ENCODE measurements at places on chromosomes 4 and X.

DNA sequence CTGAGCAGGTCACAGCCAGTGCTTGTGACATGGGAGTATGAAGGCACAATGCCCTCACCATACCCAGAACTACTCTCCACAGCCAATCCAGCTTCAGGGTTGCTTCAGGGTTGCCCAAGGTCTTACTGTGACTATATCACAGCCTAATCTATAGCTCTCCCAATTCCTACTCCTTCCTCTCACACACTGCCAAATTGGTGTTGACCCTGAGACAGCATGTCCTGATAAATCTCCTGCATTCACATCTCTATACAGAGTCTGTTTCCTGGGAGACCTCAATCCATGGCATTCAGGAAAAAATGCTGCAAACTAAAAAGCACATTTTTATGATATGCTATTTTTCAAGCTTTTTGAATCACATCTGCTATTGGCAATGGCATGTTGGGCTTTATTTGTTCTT is 456.7 kb downstream of the GRID2 start:
- DNase-seq, result no peak

DNA sequence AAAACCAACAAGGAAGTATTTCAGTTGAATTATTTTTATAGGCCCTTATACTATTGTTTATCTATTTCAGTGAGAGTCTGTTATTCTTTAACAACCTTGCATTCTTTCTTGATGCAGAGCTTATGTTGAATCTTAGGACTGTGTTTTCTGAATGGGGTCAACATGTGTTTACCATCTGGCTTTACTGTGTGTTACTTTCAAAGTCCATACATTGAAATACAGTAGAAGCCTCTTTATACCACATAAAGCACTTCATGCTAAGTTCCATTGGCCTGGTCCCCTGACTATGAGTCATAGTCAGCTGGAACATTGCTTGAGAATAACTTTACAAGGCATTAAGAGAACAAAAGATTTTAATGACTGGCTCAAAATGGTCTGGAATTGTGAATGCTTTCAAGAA is 152.6 kb downstream of the GASK1B start:
- DNase-seq, result no peak

DNA sequence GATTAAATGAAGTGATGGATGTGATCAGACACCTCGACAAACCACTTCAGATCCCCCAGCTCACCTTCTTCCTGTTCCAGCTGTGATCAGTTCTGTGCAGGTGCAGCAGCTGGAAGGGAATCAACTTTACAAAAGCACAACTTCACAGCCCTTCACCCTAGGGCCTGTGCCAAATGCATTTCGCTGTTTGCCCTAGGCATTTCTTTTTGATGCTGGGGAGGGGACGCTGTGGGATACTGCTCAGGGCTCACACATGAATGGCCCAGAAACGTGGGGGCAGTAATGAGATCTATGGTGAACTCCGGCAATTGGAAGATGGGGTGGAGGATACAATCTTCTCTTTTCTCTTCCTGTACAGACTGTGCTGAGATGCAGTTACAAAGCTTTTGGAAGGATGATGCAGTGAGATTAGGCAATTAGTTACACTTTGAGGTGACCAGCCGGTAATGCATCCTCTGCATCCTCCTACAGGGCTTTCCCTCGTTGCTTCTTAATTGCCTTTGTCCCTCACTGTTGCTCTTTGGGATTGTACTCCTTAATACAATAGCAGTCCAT is 215.1 kb upstream of the PITX2 start:
- DNase-seq, result no peak

DNA sequence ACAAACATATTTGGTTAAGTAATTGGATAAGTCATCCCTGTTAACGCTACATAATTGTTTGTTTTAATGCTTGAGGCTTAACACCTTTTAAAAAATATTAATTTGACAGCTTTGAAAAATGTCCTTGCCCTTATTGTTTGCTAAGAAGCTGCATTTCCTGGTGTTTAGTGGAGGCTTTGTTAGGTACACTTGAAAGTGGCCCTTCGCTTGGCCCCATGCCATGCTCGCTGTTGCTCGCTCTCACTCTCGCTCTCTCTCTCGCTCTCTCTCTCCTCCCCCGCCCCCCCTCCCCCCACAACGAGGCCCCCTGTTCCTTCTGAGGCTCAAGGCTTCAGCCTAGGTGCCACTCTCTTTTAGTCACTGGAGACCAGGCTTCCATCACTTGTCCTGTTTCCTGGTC is 139.6 kb downstream of the DCLK2 start:
- DNase-seq, result no peak

- DNase-seq, result no peak
Measured at GRCh38 chr4:94338681-94339351, 3.8 kb downstream of the HPGDS start.

DNA sequence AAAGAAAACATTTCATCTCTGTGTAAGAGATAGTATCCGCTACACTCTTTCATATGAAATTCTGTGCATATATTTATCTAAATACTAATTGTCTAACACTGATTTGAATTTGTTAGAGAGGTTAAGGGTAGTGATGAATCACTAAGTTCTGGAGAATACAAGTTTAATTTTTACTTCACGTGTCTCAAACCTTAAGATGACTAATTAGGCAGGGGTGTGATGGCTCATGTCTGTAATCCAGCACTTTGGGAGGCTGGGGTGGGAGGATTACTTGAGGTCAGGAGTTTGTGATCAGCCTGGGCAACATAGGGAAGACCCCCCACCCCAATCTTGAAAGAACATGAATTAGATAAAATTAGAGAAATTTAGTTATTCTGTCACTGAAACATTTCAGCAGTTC is 2241.9 kb downstream of the PCDH7 start:
- DNase-seq, result no peak

DNA sequence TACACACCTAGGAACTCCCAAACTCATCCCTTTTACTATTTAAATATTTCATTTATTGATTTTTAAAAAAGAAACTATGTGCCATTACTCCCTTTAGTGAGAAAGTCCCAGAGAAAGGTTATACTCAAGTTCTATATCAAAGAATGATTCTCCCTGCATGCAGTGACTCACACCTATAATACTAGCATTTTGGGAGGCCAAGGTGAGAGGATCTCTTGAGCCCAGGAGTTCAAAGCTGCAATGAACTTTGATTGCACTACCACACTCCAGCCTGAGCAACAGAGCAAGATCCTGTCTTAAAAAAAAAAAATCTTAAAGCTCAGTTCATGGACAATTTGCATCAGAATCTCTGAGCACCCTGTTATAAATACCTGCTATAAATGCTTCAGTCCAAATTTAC is 9.2 kb upstream of the RBPJ start:
- no peak for DNase-seq

DNA sequence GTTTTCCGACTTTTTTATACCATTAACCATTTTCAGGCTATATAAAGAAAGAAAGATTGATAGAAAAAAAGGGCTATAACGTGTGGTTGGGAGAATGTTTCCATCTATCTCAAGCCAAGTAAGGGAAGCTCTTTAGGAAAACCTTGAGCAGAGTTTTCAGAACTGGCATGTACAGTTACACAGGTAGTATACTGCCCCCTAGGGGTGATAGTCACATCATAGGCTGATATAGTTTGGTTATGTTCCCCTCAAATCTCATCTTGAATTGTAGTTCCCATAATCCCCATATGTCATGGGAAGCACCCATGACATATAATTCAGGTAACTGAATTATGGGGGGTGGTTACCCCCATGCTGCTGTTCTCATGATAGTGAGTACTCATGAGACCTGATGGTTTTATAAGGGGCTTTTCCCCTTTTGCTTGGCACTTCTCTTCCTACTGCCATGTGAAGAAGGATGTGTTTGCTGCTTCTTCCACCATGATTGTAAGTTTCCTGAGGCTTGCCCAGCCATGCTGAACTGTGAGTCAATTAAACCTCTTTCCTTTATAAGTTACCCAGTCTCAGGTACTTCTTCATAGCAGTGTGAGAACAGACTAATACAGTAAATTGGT is 186.8 kb downstream of the TMA16 start:
- no peak for DNase-seq

DNA sequence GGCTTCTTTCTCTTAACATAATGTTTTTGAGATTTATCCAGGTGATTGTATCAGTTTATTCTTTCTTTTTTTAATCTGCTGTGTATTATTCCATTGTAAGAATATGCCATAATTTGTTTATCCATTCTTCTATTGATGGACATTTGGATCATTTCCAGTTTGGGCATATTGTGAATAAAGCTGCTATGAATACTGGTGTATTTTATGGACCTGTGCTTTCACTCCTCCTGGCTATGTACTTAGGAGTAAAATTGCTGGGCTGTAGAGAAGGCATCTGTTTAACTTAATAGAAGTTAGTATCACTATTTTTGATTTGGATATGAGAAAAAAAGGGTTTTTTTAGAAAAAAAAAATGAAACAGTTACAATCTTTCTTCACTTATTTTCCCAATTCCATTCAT is 50.0 kb upstream of the FAM9C start:
- DNase-seq, result no peak

- DNase-seq, result no peak
Measured at GRCh38 chr4:66571145-66571695, 900.9 kb upstream of the EPHA5 start.

DNA sequence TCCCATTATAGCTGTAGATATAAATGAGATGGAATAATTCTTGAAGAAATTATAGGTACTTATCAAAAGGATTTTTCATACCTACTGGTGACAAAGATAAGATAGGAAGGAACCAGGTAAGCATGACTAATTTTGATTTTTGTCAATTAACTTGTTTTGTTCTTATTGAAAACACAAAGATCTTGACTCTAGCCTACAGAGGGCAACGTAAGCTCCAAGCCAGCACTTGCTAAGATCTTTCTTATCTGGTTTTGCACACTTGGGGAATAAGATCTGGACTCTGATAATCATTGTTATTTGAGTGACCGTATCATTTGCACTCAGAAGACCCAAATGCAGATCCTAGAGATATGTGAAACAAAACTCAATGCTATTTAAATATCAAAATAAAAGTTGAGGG is 223.4 kb downstream of the VEGFC start:
- DNase-seq, result no peak

DNA sequence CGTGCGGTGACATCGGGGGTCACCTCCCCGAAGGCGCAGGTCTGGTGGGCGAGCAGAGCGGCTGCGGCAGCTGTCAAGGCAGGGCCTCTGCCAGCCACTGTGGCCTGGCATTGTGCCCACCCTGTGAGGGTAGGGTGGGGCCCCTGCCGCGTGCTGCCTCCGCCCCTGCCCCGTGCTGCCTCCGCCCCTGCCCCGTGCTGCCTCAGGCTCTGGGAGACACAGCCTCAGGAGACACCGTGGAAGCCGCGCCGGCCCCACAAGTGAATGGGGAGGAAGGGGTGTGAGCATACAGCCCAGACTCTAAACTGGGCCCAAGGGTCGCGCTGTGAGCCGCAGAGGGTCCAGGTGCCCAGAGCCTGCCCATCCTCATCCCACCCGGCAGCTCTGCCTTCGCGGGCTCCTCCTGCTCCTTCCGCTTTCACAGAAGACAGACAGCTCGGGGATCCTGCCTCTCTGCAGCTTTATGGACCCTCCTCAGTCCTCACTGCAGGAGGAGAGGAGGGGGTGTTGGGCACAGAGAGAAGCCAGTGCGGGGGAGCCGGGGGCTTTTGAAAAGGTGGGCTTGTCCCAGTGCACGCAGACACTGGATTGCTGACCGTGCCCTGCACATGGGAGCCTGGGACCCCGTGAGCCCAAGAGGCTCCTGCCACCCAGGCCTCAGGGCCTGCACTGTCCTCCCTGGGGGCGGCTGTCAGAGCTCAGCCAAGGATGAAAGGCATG is 27.4 kb downstream of the PCGF3 start:
- no peak for DNase-seq

GRCh38 chr4:155855897-155856296 is 10.2 kb downstream of the ASIC5 start:
- no peak for DNase-seq

DNA sequence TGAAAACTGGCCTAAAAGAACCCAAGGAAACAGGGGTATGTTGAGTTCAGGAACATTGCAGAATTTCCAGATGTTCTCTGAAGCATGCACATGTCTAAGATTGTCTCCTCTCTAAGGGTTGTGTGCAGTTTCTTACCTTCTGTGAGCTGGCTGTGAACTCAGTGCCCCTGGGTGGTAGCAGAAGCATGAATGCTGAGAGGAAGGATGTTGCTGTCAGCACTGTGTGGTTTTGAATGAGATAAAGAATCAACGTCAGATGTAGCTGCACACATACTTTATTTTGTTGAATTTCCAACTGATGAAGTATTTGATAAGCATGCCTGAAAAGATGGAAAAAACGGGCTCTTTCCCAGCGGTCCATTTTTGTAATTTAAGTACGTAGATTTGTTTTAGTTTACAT is 23.8 kb upstream of the CD38 start:
- DNase-seq, result no peak

DNA sequence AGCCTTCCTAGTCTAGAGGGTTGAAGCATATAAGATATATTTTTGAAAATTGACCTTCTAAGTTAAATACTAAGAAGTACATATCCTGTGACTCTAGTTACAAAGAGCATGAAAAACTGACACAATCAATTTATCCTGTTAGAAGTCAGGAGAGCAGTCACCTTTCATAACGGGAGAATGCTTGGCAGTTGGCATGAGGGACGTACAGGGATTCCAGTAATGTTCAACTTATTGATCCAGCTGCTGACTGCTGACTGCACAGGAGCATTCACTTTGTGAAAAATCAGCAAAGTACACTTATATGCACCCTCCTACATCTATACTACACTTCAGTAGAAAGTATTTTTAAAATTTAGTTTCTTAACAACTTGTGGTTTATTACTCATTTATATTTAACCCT is 4.2 kb downstream of the ADAMTS3 start:
- DNase-seq, result no peak

- DNase-seq, result no peak
Measured at GRCh38 chr4:186061921-186062320, 7.0 kb upstream of the TLR3 start.

DNA sequence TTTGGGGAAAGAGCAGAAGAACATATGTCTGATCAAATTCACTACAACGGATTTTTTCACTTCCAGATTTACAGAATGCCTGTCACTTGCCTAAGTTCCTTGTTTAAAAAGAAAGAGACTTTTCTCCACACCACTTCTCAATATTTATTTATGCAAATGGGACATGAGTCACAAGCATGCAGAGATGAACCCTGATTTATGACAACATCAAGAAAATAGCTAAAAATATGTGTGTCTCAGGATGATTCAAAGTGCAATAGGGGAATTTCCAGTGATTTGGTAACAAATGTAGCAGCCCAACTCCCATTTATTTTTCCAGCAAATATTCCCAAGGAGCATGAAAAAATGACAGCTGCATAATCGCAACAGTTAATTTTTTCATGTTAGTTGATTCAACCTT is 180.4 kb upstream of the FAT1 start:
- no peak for DNase-seq

DNA sequence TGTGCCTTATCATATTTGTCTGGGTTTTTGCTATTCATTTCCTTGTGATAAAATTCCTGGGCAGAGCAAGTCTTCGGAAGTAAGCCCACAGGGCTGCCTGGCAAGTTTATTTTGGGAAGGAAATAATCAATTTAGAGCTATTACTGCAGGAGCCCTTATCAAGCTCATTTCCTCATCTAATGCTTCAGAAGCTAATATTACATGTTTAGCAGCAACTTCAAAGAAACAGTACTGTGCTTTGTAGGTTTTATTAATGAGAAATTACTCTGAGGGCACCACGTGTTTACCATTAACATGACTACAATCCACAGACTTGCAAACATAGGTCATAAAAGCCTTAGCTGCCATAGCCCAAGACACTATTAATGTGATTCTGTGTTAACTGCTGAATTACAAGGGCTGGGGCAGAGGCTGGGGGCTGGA is 540.0 kb downstream of the SPRY1 start:
- DNase-seq, result no peak

Measured in left ventricle myocardium inferior (tissue), 1 donor.